ENCODE measurements at places on chromosomes 7 and 10. TPM values are rescaled to one million over a fixed set of nuclear protein-coding genes. Genes with fewer than 3 reads are reported as not detected.

GRCh38 chr10:99303899-99304861, 25.0 kb upstream of the CNNM1 start:
- peak; percentile 17 for DNase-seq

GRCh38 chr7:9711259-9711918, 1262.3 kb upstream of the PHF14 start:
- no peak for DNase-seq

- DNase-seq = no peak
These were observed 2.6 kb upstream of the VIPR2 start for GRCh38 chr7:159147246-159147645.

DNA sequence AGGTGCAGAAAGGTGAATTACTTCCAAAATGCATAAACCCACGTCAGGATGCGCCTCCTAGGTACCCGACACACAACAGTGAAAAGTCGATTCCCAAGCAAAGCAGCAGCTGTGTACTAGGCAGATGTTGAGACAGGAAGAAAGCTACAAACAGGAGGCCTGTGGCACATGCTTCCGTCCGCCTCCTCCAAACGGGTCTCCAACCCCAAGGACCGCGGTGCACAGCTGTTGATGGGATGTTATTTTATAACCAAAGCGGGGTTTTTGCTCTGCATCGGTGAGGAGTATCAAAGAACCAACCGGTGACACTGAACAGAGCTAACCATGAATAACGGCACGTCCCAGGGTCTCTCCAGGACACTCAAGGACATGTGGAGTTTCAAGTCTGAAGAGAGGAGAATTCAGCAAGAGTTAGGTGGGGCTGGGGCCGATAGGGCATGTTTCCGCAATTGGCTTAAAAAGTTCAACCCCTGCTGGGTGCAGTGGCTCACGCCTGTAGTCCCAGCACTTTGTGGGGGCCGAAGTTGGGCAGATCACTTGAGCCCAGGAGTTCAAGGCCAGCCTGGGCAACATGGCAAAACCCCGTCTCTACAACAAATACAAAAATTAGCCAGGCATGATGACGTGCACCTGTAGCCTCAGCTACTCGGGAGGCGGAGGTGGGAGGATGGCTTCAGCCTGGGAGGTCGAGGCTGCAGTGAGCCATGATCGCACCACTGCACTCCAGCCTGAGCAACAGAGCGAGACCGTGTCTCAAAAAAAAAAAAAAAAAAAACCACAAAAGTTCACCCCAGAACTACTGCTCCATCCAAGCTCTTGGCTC, 108.0 kb downstream of the SMURF1 start:
- no peak for DNase-seq

DNA sequence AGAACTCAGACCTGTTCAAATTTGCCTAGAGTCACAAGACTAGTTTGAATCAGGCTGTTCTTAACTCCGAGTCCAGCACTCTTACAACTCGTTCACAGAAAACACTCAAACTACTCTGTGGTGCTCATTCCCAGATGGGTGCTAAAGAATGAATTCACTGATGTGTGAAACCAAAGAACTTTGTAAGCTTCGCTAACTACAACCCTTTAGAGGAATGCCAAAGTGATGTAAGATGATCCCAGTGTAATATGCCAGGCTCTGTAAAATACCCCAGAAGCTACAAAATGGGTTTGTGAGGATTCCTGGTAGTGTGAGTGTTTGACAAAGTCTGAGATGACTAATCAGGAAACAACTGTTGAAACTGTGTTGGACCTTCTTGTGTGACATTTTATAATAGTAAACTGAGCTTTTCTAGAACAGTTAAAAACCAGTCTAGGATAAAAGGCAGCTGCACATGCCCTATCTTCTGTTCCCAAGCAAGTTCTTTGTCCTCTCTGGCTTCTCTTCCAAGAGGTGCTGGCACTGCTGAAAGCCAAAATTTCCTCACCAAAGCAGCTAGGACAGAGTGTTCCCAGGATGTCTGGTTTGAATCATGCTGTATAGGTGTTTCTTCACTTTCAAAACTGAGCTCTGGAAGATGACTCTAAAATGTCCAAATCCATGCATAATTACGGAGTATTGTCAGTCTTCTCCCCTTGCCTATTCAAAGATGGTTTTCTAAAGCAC, 527.6 kb downstream of the SORCS1 start:
- DNase-seq = no peak

DNA sequence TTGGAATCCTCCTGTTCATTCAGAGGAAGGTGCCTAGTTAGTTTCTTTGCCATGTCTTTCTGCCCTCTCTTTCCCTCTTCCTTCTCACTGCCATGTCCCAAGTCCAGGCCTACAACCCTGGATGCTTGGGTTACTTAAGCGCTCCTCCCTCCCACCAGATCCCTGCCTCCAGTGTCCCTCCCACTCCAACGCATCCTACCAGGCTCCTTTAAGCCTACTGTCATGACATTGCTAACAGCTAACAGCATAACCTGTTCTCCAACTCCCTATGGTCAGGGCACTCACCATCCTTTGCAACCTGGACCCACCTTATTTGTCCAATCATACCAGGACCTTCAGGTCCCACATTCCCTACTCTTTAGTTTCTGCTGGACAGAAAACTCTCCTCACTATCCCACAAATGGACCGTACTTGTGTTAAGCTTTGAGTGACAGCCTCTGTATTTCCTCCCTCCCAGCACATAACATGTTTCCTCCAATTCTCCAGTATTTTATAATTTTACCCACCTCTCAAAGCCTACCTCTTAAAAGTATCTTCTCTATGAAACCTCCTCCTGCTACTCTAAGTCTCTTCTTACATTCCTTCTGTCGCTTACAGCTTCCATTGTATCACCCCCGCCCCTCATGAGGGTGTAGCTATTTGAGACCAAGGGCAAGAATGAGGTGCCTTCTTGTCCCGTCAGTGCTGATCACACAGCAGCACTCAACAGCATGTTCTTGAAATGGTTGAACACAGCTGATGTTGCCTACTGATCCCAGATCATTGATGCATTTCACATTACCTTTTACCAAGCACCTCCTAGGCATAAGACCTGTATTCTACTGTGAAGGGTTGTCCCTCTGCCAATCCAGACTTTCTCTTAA, 1.7 kb downstream of the BLNK start:
- no peak for DNase-seq

DNA sequence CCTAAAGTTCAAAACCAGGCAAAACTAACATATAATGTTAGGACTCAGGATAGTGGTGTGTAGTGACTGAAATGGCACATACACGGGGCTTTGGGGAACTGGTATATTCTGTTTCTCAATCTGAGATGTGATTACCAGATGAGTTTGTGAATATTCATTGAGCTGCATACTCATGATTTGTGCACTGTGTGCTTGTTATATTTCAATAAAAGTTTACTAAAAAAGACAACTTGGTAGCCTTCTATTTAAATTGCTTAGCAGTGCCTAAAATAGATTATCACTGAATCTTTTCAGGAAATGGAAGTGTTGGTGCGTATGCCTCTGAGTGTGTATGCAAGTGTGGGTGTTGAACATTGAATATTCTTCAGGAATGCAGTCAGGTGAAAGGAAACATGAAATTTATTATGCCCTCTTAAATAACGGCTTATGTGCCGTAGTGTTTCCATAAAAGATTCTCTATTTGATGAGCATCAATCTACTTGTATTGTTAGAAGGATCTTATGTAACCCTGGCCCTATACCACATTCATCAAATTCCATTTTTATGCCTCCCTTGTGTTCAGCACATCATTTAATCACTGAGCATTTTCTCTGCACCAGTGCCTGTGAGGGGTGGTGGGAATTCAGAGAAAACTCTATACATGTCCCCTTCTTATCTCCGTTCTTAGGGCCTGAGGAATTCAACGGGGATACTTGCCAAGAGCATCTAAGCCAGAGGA, 82.6 kb upstream of the AUTS2 start:
- no peak for DNase-seq

DNA sequence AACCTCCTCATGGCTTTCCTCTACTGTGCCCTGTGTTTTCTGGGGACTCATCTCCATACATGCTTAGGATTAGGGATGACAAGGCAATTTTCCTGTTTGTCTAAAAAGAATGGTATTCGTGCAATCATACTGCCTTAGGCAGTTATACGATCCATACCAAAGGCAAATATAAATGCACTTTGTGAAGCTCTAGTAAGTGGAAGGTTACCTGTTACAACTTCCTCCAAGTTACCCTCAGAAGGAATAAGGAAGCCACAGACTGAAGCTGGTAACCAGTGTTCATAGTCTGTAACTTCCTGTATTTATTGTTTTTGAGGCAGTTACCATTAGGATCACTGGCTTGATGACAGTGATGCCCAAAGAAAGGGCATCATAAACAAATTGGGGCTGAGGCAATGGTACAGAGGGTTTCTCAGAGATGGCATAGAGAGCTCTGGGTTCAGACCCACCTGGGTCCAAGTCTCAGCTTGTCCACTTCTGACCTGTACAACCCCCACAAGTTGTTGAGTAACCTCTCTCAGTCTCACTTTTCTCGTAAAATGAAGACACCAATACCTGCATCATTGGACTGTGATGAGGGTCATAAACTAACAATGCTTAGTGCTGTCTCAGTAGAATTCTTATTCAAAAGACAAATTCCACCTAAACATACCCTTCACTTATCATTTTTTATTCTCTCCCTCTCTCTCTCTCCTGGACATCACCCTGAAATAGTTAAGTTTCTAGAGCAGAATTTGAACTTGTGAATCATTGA, 138.2 kb downstream of the ELMO1 start:
- DNase-seq = no peak

GRCh38 chr7:139663608-139664177, 114.1 kb downstream of the HIPK2 start:
- no peak for DNase-seq

DNA sequence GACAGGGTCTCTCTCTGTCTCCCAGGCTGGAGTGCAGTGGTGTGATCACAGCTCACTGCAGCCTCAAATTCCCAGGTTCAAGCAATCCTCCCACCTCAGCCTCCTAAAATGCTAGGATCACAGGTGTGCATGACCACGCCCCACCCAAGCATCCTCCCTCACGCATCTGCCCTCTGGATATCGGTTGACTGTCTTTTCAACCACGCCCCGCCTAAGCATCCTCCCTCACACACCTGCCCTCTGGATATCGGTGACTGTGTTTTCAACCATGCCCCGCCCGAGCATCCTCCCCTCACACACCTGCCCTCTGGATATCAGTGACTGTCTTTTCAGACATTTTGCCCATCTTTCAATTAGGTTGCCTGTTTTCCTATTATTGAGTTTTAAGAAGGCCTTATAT, 140.5 kb downstream of the MAD1L1 start:
- no peak for DNase-seq

DNA sequence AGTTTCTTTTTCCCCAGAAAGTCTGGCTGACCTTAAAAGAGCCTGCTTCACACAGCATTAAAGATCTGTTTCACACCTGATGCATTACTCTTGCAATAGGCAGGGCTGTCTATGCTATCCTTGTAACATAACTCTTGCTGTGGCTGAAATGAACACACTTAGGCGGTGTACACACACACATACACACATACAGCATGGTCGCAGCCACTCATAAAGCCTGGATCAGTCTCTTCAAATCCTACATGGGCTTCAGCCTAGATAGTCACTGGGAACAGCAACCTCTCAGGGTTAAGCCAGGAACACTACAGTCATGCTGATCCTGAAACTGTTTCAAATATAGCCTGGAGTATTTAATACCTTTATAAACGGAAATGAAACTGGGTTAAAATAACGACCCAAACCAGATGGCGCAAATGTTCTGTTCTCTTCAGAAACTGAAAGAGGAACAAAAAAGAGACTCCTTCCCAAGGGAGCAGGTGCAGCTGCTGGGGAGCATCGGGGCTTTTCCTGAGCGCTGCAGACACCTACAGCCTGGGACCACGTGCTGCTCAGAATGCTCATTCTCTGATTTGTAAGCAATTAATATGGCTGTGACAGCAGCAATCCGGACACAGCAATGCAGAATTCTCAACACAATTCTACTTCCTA, 61.0 kb upstream of the SFMBT2 start:
- DNase-seq = no peak

DNA sequence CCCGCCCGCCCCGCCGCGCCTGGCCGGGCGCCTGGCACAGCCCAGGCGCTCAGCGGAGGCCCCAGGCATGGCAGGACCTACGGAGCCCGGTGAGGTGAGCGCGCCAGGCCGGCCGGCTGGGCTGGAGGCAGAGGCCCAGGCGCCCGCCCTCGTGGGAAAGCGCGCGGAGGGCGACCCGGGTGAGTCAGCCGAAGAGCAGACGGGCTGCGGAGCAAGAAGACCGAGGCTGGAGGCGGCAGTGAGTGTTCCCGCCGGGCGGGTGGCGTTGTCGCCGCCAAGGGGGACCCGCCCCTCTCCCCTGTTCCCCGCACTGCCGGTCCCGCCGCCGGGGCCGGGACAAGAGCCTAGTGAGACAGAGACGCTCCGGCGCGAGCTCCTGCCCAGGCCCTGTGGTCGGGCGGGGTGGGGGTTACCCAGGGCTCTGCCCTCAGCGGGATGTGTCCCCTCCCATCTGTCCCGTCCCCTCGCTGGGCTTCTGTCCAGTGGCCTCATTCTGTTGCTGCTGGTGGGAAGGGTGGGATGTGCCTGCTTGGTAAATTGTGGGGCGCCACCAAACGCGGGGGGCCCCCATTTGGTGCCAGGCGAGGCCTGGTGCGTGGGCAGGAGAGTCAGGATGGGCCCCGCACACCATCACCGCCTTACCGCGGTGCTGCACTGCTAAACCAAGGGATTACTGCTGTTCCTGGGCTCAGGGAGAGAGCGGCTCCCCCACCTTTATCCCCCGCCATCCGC, 17.0 kb upstream of the NODAL start:
- DNase-seq = peak; percentile 82

DNA sequence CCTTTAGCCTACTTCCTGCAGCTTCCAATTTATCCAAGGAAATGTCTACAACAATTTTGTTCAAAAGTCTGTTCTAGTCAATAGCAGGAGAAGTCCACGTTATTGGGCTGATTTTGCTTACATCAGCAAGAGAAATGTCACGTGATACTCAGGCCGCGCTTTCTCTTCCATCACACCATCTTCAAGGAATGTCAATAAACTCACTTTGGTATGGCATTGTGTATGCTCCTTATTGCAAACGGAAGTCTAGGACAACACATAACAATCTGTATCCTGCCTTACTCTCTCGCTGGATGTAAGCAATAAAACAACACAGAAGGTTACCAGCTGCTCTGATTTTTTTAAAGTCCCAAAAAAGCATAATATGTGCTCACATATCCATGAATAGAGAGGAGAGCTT, 17.1 kb upstream of the STK17A start:
- peak; percentile 90 for DNase-seq

- DNase-seq = no peak
These were observed 237.3 kb upstream of the ZMIZ1 start for GRCh38 chr10:78831461-78831860.

The ADARB2 gene
- not detected for total RNA-seq

The TUBB8 gene
- total RNA-seq = not detected

The THSD7A gene
- total RNA-seq = 1.6 TPM

The NKX2-3 gene
- not detected for total RNA-seq

The SH2D4B gene
- not detected for total RNA-seq

The ASAH2 gene
- total RNA-seq = 1.6 TPM

The OPALIN gene
- not detected for total RNA-seq

The COL17A1 gene
- not detected for total RNA-seq

All from fibroblast of villous mesenchyme (primary cell).